ENCODE measurements at places on chromosomes 6 and 20.

- DNase-seq, result no peak
Measured at GRCh38 chr6:108598305-108598863, 37.7 kb downstream of the FOXO3 start.

- DNase-seq, result no peak
Measured at GRCh38 chr6:131292145-131292938, 157.1 kb downstream of the AKAP7 start.

DNA sequence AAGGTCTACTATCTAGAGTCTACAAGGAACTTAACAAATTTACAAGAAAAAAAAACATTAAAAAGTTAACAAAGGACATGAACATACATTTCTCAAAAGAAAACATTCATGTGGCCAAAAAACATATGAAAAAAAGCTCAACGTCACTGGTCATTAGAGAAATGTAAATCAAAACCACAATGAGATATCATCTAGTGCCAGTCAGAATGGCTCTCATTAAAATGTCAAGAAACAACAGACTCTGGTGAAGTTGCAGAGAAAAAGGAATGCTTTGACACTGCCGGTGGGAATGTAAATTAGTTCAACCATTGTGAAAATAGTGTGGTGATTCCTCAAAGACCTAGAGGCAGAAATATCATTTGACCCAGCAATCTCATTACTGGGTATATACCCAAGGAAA, 48.3 kb downstream of the OGFRL1 start:
- DNase-seq, result no peak

DNA sequence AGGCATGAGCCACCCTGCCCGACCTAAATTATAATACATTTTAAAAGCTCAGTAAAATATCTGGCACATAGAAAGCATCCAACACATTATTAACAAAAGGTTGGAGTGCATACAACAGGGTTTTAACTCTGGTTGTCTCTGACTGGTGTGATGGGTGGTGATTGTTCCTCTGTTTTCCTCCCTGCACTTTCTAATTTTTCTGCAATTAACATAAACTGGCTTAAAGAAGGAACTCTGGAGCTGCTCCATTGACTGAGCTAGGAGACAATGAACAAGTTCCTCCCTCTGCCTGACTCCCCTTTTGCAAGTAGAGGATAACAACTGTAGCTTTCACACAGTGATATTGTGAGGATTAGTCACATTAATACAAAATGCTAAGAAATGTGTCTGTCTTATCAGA, 48.5 kb upstream of the SIRPG start:
- DNase-seq, result no peak

DNA sequence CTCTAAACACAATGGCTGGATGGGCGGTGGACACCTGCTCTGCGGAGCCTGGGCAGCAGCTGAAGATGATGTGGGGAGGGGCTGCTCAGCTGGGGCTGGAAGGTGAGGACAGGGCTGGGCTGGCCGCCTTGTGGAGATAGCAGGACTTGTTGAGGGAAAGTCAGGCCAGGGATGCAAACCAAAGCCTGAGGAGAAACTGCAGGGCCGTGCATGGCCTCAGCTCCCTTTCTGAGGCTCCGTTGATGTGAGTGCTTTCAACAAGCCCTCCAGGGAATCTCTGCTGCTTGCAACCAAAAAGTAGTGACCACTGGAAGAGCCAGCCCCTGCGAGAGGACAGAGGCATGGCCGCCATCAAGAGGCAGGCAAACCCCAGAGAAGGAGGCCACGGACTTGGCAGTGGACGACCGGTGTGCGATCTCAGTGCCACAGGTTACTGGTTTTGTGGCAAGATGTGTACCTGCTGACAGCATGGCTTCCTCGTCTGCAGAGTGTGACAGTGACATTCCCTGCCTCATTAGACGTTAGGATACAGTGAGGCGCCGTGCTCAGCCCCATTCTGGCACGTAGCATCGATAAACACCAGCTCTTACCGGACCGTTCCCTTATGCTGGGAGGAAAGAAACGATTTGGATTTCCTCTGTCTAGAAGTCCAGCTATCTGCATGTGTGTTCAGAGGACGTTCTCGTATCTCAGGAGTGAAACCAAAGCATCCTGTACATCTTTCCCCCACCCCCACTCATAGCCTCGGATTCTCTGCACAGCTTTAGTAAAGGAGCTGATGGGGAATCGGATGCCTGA, 37.9 kb downstream of the ERMARD start:
- DNase-seq, result no peak

DNA sequence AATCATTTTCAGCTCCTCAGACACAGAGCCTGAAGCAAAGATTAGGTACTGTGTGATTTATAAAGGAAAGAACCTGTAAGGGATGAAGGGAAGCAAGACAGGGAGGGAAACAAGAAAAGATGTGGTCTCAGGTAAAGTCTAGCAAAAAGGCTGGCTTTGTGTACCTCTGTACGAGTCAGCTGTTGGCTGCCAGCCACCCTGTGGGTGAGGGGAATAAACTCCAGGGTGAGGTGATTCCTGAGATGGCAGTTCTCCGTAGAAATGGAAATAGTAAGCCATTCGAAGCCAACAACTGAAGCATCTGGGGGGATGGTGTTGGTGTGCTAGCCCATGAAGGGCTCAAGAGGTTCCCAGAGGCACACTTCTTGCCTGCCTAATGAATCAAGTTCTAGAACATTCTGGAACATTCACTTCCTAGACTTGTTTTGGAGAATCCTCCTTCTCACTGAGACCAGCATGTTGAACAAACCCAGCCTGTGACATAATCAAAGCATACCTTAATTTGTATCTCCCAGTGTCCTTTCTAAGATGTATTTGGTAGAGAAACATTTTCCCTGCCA, 10.6 kb upstream of the TTPAL start:
- no peak for DNase-seq

GRCh38 chr6:33156561-33156960, 35.7 kb downstream of the COL11A2 start:
- no peak for DNase-seq

DNA sequence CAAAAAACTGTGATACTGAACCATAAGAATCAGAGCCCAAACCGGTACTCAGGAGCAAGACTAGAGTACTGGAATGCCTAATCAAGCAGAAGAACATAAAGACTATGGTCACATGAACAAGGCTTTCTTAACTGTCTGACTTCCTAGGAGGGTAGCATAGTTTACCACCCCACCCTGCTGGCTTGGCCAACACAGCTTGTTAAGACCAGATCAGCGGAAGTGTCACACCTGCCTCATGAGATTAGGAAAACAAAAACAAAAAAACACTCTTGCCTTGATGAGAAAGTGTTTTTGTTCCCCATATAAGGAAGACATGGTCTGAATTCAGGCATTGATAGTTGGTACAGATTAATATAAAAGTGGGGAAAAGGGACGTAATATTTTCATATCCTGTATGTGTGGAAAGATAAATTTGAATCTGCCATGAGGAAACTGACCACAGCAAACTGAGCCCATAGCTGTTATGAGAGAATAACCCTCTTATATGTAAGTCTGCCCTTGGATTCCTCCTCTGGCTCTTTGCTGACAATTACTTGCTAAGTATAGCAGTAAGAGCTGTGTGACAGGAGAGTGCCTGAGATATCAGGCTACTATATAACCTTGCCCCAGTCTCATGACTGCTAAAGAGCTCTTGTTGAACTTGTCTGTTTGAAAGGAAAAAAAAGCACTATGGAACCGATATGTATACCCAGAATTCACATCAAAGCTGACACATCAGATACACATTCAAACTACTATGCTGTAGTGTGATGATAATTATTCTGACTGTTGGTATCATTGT, 197.1 kb downstream of the EPHA7 start:
- DNase-seq, result no peak

GRCh38 chr6:75746221-75746620, 2.8 kb upstream of the MYO6 start:
- peak; percentile 16 for DNase-seq

DNA sequence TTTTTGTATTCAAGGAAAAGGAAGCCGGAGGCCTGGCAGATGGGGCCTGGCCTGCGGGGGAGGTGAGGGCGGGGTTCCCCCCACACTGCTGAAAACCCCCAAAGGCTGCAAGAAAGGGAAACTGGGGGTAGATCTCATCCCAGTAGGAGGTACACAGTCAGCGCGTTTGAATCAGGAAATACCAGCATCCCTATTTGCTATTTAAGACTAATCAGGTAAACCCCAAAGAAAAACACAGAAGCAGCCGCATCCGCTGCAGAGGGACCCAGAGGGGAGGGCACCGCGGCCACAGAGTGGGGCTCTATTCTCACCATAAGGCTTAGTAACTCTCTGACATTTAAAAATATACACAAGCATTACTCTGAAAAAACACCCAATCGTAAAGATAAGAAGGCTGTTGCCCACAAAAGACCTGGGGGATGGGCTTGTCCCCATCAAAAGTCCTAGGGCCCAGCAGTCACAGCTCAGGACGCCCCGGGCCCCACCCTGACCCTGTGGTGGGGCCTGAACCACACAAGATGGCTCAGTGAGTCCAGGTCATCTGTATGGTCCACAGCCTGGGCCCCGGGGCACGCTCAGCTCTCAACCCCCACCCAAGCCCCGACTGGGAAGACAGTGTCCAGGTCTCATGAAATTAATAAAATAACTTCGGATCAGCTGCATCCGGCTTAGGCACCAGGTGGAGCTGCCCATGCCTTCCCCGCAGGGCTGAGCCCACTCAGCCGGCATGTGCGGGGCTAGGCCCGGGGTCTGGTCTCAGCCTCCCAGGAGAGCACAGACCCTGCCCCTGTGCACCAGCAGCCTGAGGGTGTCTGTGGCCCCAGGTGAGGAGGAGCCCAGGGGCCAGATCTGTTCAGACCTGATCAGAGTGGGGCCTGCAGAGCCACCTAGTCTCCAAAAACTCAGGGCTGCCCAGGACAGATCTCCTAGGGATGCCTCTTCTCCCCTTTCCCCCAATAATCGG, 31.0 kb downstream of the KCNQ2 start:
- no peak for DNase-seq

- no peak for DNase-seq
Measured at GRCh38 chr6:170143401-170144150, 147.3 kb downstream of the DLL1 start.

- DNase-seq, result no peak
Measured at GRCh38 chr6:16585805-16586204, 175.5 kb downstream of the ATXN1 start.

DNA sequence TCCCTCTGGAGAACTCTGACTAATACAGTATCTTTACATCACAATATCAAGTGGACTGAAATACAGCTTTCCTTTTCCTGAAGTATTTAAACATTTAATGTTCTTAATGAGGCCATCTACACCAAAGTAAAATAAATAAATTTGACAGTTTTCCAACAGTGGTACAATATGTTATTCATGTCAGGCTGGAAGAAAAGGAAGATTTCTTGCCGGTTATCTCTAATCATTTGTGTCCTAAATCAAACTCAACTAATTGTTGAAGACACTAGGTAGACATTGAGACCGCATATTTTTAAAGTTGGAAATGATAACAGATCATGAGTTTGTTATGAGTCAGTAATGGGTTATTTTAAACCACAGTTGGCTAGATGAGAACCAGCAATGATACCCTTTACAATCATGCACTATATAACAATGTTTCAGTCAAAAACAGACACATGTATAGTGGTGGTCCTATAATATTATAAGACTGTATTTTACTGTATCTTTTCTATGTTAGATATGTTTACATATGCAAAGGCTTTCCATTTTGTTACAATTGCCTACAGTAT, 241.6 kb downstream of the LMBRD1 start:
- DNase-seq, result no peak

DNA sequence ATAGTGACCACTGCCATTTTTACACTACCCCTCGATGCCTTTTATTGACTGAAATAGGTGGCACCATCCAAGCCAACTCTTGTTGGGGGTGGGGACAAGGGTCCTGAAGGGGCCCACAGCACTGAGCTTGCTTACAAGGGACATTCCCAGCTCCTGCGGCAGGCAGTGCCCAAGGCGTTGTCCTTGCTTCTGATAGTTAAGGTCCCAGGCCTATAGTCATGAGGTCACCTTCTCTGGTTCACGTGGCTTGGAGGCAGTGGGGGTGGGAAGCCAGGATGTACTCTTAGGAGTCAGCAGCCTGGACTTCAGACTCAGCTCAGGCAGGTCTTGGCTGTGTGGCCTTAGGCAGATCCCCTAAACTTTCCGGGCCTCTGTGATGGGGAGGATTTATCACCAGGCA, 48.6 kb downstream of the TOX2 start:
- DNase-seq, result no peak

DNA sequence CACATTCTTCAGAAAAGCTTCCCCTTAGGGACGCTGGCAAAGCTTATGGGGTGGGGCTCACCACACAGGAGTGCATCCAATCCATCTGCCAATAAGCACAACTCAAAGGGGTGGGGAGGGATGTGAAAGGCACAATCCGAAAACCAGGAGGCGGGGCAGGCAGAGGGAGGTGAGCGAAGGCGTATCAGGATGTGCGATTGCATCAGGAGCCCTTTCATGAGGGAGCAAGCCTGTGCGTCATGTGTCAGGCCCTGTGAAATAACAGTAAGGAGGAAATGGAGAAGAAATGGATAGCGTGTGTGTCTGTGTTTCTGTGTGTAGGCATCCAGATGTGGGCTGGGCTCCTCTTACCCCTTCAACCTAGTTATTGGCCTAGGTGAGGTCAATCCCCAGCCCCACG, 382.4 kb upstream of the CDH4 start:
- no peak for DNase-seq

DNA sequence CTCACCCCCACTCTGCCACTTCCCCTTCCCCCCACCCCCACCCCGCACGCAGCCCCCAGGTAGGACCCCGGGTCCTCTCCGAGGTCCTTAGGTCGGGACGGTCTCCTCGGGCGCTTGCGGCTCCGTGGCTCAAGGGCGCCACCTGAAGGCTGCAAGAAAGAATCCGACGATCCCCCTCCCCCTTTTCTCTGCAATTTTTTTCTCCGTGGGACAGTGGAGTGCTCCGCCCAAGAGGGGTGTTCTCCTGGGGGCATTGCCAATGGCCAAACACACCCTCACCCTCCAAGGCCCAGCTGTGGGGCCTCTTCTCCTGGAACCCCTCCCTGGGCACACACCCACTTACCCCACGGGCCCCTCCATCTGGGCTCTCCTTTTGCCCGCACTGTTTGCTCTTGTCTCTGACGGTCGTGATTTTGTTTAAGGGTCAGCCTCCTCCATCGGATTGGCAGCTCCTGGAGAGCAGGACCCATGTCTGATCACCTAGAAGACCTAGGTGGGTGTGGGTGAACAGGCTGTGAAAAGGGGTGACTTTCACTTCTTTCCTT, 1.1 kb upstream of the TMEM74B start:
- peak; percentile 9 for DNase-seq

DNA sequence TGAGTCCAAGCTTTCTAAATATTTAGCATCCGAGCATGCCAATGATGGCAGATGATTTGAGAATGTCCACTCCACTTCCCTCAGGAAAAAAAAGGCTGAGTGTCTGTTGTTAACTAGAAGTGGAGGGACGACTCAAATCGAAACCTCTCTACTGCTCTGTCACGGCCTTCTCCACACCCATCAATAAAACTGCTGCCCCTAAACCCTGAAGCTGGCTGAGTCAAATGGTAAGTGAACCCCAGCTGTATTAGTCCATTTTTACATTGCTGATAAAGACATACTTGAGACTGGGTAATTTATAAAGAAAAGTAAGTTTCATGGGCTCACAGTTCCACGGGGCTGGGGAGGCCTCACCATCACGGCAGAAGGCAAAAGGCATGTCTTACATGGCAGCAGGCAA, 707.0 kb downstream of the QKI start:
- no peak for DNase-seq

All from NCI-H1048 (cell line).